ENCODE measurements at places on chromosomes 2 and 18.

- DNase-seq: no peak
Observed at GRCh38 chr2:151091583-151091982, 170.1 kb downstream of the RBM43 start.

- DNase-seq: no peak
Observed at GRCh38 chr18:36303211-36303844, 5.8 kb downstream of the FHOD3 start.

DNA sequence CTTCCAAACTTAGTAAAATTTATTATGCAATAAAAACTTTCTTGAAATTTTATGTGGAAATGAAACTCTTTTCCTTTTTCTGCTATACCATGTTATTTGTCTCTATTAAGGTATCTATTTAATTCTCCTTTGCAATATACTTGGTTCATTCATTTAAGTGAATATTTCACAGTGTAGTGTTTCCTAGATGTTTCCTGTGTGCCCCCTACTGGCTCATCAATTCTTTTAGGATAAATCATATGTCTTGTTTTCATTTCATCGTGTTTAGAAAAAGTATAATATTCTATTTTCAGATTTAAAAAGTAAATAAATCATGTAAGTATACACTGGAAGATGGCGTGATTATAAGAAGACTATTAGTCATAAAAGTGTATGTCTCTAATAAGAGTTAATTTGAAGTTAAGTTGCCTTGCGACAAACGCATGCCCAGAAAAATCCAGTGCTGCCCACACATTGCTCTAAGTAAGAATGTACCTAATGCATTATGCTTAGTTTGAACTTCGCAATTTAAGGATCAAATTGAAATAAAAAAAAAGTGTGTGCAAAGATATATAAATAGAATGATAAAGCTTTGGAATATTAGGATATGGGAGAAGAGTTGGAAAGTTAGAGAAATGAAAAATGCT, 525.4 kb downstream of the KCNJ3 start:
- peak; percentile 53 for DNase-seq

- DNase-seq: no peak
Observed at GRCh38 chr2:170298115-170298514, 120.2 kb downstream of the MYO3B start.

- DNase-seq: no peak
Observed at GRCh38 chr2:8605351-8606065, 76.3 kb upstream of the ID2 start.

DNA sequence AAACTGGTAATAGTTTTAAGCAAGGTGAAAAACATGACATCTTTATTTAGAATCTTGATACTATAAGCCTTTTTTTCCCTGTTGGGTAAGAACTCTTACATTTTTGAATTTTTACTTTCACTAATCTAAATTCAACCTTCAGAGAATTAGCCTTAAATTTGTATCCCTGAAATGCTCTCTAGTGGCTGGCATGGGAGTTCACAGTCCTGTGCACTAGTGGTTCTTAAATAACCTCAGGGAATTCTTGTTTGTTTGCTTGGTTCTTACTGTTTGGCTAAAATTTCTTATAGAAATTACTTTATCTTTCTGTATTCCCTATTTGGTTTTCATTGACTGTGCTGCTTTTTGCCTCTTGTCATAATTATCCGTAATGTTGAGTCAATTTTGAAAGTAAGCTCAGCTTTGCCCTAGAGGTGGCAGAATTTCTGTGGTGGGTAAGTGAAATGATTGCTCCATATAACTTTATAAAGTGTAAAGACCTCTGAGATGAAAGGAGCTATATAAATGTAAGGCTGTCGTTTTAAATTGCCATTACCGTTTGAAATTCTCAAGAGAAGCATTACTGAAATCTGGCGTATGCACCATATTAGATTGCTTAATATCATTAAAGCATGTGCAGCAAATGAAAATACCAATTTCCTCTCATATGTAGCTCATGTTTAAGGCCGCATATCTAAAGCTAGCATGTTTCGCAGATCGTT, 391.3 kb upstream of the FIGN start:
- DNase-seq: no peak

GRCh38 chr2:189164746-189165145, 14.8 kb downstream of the COL5A2 start:
- DNase-seq: no peak

DNA sequence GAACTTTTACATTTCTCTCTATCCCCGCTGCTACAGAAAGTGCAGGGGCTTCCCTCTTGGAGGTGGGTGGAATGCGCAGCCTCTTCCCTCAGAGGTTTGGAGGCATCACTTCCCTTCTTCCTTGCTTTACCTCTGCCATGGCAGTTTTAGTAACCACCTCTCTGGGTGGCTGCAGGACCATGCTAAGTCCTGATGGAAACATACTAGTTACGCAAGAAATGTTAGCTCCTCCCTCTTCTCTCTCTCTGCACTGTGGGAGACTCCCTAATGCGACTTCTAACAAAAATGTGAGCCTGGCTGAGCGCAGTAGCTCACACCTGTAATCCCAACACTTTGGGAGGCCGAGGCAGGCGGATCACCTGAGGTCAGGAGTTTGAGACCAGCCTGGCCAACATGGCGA, 116.8 kb upstream of the RAB6C start:
- no peak for DNase-seq

DNA sequence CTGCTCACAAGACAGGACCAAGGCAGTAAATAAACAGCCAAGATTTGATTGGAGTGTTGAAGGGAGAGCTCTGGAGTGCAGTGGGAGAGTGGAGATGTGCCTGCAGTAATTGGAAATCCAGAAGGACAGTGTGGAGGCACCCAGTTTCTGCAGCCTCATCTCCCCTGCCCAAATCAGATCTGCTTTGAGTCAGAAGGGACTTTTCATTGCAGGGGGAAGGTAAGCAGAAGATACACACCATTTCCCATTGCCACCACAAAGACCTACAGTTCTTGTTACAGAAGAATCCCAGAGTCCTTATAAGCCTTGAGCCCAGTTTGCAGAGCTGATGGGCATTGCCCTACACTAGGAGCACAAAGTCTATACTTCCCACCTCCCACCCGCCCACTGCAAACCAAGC, 27.2 kb upstream of the GCFC2 start:
- no peak for DNase-seq

DNA sequence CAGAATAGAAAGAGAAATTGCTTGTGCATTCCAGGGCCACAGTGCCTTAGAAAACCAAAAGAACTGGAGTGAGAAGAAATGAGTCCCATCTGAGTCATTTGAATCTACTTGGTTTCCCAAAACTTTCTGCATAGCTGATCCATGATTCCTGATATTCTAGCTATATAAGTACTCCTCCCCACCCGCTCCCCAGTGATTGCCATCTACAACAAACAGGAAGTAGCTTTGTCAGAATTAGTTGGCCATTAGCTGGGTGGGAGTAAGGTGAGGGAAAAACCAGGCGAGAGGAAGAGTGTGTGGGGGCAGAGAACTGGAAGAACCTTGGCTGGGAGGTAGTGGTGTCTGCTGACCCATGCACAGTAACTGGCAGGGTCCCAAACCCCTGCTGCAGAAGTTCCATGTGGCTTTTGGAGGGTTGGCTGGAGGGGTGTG, 122.1 kb downstream of the ACAA2 start:
- DNase-seq: no peak

DNA sequence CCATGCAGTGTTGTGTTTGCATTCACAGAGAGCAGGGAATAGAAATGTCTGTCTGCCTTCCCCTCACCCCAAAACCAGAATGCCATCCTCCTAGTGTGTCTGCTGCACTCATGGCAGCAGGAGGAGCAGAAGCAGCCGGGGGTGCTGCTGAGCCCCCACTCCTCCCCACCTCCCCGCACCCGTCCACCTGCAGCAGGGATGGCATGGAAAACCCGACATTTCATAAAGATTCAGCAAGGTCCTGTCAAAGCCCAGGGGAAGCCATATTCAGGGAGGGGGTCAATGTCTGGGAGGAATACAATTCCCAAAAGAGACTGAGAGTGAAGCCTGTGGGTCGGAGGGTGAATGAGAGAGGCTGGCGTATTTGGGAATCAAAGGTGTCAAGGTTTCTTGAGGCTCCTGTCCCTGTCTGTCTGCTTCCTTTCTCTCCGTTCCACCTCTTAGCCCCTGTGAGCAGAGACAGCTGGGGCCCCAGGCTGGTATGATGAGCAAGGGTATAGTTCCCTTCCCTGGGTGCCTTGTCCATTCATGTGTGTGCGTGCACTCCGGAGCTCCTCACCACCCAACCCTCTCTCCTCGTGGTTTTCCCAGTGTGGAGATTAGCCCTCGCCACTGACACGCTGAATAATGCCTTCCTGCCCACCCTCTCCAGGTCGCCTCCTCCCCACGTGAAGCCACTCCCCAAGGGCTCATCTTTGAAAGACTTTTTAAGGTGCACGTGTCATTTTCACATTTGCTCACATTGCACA, 133.5 kb upstream of the ZNF236 start:
- DNase-seq: no peak

DNA sequence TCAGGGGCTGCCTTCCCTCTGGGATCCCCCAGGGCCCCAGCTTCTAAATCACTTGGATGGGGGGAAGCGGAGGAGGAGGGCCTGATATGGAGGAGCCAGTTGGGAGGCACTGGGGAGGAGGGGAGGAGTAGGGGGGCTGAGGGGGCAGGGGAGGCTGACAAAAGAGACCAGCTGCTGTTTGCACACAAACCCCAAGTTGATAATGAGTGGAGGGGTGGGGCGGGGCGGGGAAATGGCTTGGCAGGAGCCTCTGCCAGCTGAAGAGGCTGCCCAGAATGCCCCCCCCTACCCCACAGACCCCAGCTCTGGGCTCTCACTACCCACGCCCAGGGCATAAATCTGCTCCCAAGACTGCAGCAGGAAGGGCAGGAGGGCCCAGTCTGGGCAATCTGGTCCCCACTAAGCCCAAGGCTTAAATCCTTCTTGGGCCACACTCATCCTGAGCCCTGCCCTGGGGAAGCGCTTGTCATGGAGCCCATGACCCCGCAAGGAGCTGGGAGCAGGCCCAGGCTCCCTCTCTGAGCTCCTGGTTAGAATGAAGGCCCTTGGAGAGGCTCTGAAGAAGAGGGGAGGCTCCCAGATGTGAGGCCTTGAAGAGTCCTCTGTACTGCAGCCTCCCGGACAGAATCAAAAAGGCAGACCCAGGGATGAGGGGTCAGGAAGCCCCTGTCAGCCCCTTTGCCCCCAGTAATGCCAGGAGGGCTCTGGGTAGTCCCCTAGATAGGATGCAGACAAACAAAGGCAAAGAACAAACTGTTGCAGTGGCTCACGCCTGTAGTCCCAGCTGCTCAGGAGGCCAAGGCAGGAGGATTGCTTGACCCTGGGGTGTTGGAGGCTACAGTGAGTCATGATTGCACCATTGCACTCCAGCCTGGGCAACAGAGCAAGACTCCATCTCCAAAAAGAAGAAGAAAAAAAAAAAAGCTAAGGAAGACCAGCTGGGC, 24.8 kb upstream of the PTMA start:
- no peak for DNase-seq

GRCh38 chr2:71756280-71756906, 303.0 kb downstream of the DYSF start:
- DNase-seq: no peak

GRCh38 chr2:239747274-239747673, 277.9 kb downstream of the NDUFA10 start:
- no peak for DNase-seq

DNA sequence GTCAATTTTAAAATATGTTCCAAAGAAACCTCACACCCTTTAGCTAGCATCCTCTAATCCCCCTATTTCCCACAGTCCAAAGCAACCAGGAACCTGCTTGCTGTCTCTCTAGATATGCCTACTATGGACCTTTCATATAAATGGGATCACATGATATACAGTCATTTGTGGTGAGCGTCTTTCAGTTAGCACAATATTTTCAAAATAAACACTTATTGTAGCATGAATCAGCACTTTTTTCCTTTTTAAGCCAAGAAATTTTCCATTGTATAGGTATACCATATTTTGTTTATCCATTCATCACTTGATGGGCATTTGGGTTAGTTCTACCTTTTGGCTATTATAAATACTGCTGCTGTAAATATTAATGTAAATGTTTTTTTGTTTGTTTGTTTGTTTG, 223.0 kb upstream of the DOK6 start:
- no peak for DNase-seq

- no peak for DNase-seq
Observed at GRCh38 chr18:8586941-8587340, 22.3 kb upstream of the RAB12 start.

DNA sequence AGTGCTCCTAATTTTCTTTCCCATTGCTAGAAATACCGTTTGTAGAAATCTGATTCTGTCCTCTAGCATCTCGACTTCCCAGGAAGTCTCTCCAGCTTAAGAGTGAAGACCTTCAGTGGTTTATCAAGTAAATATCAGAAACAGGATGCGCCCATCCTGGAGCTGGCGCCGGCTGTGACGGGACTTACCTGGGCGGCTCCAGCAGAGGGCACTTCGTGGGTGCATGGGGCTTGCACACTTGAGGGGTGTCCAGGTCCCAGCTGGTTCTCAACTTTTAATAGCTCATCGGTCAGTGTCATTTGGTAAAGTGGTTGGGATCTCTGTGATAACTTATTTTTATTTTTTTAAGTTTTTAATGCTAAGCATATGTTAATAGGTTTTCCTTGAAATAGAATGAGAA, 167.0 kb upstream of the TPO start:
- no peak for DNase-seq

- no peak for DNase-seq
Observed at GRCh38 chr2:129480790-129481189, 498.7 kb upstream of the RAB6C start.

DNA sequence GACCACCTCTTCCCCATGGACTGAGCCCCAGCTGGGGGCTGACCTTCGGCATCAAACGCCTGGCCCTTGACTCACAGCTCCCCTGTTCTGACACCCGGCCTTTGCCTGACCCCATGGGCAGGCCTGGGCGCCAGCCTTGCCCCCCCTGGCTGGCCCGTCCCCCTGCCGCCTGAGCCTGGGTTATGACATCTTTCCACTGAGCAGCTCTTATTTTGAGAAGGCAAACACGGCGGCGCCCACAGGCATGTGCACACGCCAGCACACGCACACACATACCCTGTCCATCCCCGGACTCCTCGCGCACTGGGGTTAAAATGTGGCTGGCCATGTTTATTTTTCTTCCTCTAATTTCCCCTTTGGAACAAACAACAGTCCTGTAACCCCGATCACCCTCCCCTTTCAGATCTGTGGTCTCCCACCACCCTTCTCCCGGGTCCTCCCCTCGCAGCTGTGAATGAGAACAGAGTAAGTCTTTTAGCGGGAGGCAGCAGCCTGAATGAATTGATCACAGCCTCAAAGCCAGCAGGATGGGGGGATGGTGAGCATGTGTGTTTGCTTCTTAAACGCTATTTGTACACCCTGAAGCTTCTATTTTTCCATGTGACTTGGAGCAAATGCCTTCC, 11.8 kb upstream of the ATOH8 start:
- DNase-seq: peak; percentile 42

- no peak for DNase-seq
Observed at GRCh38 chr2:99430614-99431291, 59.1 kb downstream of the REV1 start.

DNA sequence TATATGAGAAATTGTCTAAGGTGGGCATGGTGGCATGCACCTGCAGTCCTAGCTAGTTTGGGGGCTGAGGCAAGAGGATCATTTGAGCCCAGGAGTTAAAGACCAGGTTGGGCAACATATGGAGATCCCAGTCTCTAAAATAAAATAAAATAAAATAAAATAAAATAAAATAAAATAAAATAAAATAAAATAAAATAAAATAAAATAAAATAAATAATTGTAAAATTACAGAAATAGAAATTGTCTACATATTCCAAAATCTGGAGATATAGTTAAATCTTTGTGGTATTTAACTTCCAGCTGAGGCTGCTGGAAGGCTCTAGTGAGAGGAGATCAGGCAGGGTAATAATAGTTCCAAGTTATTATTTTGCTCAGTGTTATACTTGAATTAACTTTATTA, 1432.1 kb upstream of the CDH2 start:
- no peak for DNase-seq

GRCh38 chr18:52903857-52904256, 563.9 kb downstream of the DCC start:
- peak; percentile 63 for DNase-seq

Measured in NCI-H146 (cell line).